Fibroblast of skin of scalp (primary cell): ENCODE measurements at places on chromosomes 1 and 21.

GRCh38 chr1:145690587-145691558 lies 16.3 kb downstream of the PDZK1 start:
- peak; percentile 86 for DNase-seq

GRCh38 chr1:156073740-156074139 lies 8.5 kb downstream of the MEX3A start:
- DNase-seq, result no peak

DNA sequence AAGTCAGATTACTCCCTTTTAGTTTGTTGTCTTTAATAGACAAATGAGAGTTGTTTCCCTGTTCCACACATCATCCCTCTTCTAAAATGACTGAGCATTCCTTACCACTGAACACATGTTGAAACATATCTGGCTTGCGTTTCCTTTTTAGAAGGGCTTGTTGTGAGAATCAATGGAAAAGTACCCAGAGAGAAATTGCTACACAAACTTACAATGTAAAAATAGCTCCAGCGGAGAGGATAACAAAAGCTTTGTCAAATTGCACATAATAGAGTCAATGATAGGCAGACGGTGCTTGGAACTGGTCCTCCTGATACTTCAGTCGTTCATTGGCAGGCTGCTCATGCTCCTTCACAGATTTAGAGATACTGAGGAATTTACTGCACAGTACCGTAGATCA lies 123.9 kb downstream of the CYYR1 start:
- DNase-seq, result peak; percentile 74

- DNase-seq, result no peak
Observed at GRCh38 chr1:55369474-55369873, 154.3 kb upstream of the USP24 start.

DNA sequence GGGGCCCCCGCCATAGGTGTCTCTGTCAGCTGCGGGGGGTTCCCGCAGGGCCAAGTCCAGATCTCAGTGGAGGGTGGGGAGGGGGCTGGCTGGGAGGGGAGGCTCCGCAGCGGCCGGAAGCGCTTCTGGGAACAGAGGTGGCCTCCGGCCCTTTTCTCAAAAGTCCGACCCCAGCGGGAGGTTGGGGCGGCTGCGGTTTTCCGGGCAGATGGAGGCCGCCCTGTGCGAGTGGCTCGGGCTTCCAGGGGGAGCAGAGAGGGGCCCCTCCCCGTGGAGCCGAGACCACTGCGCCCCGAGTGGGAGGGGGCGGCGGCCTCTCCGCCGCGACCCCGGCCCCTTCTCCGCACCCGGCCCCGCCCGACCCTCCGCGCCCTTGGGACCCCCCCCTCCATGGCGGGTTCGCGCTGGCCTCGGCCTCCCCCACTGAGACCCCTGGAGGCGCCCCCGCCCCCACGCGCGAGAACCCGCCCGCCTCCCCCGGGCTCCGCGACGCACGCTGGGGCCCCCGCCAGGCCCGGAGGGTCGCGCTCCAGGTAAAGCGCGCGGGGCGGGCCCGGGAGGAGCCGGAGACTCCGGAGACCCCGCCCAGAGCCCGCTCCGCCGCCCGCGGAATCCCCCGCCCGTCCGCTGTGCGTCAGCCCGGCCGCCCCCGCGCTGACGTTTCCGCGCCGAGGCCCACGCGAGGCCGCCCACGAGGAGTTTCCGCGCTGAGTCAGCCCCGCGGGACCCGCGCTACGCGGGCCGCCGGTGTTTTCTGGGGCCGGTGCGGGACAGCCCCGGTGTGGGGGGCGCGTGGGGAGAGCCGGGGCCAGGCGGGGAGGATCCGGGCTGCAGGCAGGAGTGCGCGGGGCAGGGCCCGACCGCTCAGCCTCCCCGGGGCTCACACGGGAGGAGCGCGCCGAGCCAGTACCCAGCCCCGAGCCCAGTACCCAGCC lies 5.2 kb downstream of the TNFRSF18 start:
- peak; percentile 18 for DNase-seq

GRCh38 chr1:25504706-25505595 lies 38.5 kb upstream of the LDLRAP1 start:
- DNase-seq, result peak; percentile 67

GRCh38 chr1:151993734-151994496 lies at the start of gene S100A10:
TSS of gene S100A10 (minus strand) at chr1:151993859. CDS start at chr1:151986230, 7,629 bp downstream.
- peak; percentile 83 for DNase-seq

- no peak for DNase-seq
Observed at GRCh38 chr1:10657088-10657847, 139.2 kb downstream of the CASZ1 start.

GRCh38 chr1:89839516-89839915 lies 18.7 kb downstream of the LRRC8D start:
- DNase-seq, result no peak

- DNase-seq, result no peak
Observed at GRCh38 chr21:27286760-27287159, 319.9 kb upstream of the ADAMTS5 start.

DNA sequence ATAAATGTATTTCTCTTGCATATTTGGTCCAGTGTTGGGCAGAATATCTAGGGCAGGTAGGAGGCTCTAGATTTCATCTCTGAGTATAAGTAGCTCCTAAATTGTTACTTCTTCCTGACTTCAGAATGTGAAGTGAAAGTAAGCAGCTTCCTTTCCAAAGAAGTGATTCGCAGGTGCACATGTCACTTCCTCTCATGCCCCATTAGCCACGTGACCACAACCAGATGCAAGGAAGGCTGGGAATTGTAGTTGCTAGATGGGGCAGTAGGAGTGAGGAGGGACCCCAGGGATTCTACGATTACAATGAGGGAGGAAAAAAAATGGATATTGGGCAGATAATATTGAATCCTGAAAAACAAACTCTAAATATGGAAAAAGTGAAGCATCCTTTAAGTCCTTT lies 113.2 kb upstream of the CYYR1 start:
- peak; percentile 18 for DNase-seq

- peak; percentile 48 for DNase-seq
Observed at GRCh38 chr1:246435421-246436041, 71.5 kb downstream of the SMYD3 start.

GRCh38 chr1:145751491-145752037 lies 32.3 kb downstream of the CD160 start:
- DNase-seq, result peak; percentile 94

DNA sequence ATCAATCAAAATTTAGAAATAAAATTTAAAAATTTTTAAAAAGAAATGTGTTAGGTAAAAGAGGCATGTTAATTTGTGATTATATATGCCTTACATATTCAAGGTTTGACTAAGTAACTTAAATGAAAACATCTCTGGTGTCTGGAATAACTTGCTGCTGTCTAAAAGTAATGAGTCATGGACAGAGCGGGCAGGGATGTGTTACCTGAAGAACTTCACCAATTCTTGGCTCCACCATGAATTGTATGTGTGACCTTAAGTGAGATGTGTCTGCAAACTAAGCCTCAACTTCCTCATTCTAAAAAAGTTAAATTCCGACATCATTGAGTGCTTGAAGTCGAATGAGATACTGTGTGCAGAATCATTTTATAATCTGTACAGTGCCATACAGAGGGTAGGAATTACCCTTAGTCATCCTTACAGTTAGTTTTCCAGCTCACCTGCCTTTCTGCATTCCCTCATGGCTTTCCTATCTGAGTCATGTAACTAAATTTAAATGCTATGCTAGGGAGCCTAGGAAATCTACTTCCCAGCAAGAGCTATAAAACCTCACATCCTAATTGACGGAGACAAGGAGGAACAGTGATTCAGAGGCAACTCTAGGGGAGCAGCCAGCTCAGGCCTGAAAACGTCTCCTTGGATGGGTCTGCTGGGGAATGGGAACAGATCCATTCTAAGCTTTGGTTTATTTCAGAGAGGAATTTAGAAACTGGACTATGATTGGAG lies 100.7 kb upstream of the TSPAN2 start:
- DNase-seq, result peak; percentile 95

DNA sequence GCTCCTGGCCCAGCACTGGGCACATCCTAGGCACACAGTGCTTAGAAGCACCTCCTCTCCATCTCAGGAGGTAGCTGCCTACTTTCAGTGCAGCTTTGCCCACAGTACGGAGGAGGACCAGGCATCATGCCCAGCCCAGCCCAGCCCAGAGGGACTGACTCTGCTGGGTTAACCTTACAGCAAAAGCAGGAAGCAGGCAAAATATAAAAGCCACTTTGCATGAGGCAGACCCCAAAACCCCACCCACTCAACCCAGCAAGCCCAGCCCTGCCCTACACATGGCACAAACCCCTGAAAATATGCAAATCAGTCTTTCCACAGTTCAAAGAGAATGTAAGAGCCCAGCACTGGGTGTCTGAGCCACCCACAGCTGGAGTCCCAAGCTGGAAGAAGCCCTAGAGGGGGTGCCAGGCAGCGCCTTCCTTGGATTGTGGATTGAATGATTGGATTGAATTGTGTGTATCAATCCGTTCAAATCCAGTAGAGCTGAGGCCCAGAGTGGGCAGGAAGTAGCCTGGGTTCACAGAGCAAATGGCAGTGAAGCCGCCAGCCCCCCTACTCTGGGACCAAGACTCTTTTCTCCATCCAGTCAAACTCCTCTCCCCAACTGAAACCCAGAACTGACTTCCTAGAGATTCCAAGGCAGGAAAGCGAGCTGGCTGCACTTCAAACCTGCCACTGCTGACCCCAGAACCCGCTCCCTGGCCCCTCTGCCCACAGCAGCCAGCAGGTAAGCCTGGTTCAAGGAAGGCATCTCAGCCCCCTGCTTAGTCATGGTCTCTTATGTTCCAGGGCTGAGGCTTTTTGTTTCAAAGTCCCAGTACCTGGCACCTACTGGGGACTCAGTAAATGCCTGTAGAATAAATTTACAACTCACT lies 117.7 kb downstream of the LACTBL1 start:
- DNase-seq, result no peak

DNA sequence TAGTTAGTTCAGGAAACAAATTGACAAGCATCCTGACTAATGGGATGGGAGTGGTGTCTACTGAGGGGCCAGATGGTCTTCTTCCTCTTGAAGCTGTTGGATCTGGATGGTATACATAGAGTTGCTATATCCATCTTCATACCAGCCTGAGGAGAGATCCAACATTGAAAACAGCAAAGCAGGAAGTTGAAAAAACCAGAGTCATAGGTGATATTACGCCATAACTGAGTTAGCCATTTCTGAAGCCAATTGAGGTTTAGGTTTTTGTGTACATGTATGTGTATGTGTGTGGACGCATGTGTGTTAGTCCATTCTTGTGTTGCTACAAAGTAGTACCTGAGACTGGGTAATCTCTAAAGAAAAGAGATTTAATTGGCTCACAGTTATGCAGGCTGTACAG lies 2.3 kb upstream of the TSPAN2 start:
- DNase-seq, result no peak

- peak; percentile 42 for DNase-seq
Observed at GRCh38 chr1:53122201-53122885, 20.1 kb downstream of the SLC1A7 start.

- no peak for DNase-seq
Observed at GRCh38 chr1:9814619-9815018, 9.1 kb downstream of the CLSTN1 start.

- DNase-seq, result peak; percentile 90
Observed at GRCh38 chr1:32447469-32448185, 17.2 kb upstream of the ZBTB8B start.

GRCh38 chr1:184649451-184649888 lies 105.2 kb downstream of the EDEM3 start:
- DNase-seq, result peak; percentile 31

DNA sequence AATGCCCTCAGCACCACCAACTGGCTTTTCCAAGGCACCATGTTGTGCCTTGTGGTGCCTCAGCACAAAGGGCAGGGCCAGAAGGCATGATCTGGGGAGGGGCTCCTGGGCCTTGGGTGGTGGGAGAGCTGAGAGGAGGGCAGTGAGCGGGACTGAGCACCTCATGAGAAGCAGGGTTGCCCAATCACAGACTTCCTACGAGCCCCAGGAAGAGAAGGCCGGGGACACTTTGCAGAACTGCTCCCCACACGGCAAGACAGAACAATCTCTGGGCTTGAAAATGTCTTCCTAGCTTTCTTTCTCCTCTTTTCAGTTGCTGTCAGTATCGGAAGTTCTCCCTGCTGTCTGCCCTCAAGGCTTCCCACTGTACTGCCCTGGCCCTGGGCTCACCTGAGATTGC lies 6.8 kb downstream of the KCNJ10 start:
- DNase-seq, result no peak

DNA sequence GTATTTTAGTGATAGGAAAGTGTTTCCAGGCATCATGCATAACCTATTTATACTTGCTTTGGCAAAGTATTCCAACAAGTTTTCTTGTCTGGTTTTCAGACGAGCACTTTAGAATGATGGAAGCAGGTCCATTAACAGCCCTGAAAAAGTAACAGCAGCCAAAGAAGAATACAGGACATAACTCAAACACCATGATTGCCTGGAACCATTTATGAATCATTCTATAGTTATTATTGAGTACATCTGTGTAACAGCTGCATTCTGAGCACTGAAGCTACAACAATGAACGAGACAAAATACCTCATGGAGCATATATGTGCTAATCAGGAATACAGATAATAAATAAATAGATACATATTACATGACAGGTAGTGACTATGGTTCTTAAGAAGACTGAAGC lies 12.6 kb downstream of the IL10RB start:
- DNase-seq, result peak; percentile 21

DNA sequence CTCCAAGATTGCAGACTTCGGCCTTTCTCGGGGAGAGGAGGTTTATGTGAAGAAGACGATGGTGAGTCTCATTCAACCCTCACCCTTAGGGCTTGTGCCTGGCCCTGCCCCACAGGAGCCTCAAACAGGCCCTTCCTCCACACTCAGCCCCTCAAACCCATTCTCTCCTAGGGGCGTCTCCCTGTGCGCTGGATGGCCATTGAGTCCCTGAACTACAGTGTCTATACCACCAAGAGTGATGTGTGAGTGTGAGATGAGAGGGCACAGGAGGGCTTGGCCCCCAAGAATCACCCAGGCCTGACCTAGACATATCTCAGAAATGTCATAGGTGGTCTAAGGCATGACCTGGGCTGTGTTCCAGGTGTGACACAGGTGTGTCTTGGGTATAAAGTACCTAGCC lies 18.3 kb upstream of the MPL start:
- DNase-seq, result no peak

GRCh38 chr1:63731117-63732043 lies 42.4 kb upstream of the ROR1 start:
- DNase-seq, result peak; percentile 92
